T-helper 22 cell (primary cell): ENCODE measurements at places on chromosomes 16 and 17.

- DNase-seq: no peak
These were observed 70.9 kb downstream of the PLXDC1 start for GRCh38 chr17:39080421-39081078.

- DNase-seq: no peak
These were observed 63.7 kb downstream of the SPAG9 start for GRCh38 chr17:51056813-51057510.

DNA sequence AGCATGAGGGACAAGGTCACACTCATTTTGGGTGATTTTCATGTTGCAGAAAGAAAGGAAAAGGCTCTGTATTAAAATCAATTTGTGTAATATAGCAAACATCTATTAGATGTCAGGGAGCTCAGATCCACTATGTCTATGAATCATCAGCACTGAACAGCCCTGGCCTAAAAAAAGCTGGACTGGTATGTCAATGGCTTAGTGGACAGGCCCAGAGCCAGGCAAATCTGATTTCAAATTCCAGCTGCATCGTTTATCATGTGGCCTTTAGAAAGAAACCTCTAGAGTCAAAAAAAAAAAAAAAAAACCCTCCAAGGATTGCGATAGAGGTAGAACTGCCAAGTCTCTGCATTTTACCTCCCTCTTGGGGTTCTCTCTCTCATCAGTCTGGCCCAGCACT lies 5.4 kb downstream of the GAS7 start:
- no peak for DNase-seq

GRCh38 chr16:21301168-21301894 lies 23.2 kb upstream of the CRYM start:
- DNase-seq: peak; percentile 3

DNA sequence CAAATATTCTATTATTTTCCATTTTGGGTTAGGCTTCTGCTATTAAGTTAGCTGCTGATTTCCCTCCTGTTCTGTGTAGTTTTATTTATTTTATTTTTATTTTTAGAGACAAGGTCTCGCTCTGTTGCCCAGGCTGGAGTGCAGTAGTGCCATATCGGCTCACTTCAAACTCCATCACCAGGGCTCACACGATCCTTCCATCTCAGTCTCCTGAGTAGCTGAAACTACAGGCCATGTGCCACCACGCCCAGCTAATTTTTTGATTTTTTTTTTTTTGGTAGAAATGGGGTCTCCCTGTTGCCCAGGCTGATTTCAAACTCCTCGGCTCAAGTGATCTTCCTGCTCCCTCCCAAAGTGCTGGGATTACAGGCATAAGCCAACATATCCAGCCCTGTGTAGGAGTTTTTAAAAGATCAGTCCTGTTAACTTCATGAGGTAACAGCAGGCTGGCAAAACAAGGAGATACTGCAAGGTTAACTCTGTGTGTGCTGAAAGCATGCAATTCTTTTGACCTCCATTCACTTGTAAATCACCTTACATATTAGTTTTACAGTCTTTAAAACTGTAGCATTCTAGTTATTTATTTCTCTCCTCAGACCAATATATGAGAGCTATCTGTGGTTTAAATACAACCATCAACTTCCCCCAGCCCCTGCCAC lies 63.2 kb downstream of the SSH2 start:
- DNase-seq: no peak

DNA sequence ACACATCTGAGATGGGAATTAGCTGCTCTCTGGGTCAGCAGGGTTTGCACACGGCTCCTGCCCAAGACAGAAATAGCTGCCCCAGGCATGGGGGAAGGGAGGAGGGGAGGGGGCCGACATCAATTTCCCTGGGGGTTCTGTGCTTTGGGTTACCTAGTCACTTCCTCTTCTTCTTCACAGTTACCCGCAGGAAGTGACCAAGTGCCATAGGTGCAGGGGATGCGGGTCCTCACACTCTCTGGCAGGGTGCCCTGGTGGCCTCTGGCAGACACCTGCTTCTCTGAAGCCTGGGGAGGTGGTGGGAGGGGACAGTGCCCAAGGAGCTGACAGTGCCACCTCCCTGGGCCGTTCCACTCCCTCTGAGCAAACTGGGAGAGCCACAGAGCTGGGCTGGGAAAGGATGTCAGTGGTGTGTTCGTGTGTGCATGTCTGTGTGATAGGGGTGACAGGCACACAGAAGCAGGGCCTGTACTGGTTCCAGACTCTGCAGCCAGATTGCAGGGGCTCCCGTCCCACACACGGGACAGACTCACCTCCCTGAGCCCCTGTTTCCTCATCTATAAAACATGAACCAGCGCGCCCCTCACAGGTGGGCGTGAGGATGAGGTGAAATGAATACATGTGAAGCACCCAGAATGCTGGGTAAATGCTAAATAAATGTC lies 18.2 kb downstream of the SCN4A start:
- no peak for DNase-seq

GRCh38 chr16:3458278-3458851 lies 14.9 kb downstream of the NAA60 start:
- no peak for DNase-seq

- no peak for DNase-seq
These were observed 3.7 kb upstream of the CBX8 start for GRCh38 chr17:79800325-79801155.

DNA sequence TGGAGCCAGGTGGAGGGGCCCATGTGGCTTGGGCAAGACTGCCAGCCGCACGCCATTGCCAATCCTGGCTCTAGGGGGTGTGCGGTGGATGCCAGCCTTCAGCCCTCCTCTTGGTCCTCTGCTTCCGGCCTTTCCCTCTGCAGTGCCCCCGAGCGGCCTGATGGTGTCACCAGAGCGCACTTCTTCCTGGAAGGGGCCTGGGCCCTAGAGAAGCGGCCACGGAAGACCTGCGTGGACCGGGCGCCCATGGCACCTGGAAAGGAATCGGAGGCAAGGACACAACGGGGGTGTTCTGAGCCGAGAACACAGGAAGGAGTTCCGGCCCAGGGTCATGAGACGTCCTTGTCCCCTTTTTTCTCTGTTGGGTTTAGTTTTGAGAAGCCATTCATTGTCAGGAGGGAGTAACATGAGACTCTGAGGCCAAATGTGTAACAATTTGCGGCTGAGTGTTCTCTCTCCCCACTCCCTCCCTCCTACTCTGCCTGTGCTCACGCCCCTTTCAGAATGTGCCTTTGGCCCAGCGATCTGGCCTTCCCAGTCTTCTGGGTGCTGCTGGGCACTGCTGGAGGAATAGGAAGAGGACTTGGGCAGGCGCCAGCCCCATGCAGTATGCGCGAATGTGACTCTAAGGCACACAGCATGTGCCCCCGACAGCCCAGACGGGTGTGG lies 92.8 kb downstream of the IRX3 start:
- DNase-seq: no peak

GRCh38 chr17:51154176-51154575 lies 817 bp downstream of the NME1 start:
- no peak for DNase-seq
